ENCODE measurements at places on chromosomes 3 and 15. TPM values are rescaled to one million over a fixed set of nuclear protein-coding genes. Genes with fewer than 3 reads are reported as not detected.

Gene MON1A
- total RNA-seq: 5.6 TPM

Gene LRRC31
- total RNA-seq: not detected

DNA sequence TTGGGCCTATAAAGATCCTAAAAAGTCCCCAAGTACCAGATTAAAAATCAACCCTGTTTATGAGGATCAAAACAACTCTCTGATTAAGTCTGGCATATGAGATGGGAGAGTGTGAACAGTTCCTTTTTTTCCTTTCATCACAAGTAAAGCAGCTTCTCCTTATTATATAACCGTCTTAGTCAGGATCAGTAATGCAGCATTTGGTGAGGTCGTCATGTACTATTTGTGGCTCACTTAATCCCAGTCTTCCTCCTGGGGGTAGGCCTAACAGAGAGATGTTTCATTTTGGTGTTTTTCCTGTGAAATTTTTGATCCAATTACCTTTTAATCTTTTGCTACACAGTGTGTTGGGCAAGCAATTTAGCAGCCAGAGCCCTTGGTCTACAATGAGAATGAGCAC is 333.1 kb upstream of the KCNMB2 start:
- no peak for DNase-seq

Gene CCDC33
- total RNA-seq: not detected

GRCh38 chr3:19206540-19206939 is 58.2 kb downstream of the KCNH8 start:
- DNase-seq: no peak
